Stimulated activated CD8-positive, alpha-beta memory T cell treated with anti-CD3 and anti-CD28 coated beads, Interleukin-2, amount 100 ng/mL, for 1 hour (primary cell): ENCODE measurements at places on chromosomes 2 and 18.

GRCh38 chr2:121527009-121527682, 3.5 kb upstream of the RNU4ATAC start:
- DNase-seq = no peak

DNA sequence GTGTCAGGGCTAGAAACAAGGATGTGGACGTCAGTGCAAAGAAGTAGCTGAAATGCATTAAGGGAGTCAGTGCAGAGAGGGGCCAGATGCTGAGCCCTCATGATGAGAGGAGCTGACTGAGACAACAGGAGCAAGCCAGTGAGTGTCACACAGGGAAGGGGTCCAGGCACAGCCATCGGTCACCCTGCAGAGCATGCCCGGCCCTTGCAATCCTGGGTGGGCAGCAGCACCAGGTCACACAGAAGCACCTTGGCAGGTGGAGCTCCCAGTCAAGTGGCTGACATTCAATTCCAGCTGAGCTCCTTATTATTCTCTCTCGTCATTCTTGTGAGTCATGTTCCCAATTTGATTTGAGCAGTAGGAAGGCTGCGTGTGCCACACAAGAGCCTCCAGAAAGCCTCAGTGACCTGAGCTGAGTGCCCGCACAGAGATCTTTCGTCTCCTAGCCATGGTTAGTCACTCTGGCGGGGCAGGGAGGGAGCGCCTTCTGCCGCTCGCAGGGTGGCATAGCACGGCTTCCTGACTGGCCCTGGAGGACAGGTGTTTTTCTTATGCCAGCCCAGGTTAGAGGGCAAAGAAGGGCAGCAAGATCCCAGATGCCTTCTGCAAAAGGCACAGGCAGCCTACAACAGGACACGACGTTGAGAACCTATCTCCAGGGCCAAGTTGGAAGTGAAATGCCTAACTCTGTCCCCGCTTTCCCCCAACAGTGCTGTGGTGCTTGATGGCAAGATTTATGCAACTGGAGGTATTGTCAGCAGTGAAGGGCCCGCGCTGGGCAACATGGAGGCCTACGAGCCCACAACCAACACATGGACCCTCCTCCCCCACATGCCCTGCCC, 220.9 kb downstream of the ATAD2B start:
- DNase-seq = no peak

DNA sequence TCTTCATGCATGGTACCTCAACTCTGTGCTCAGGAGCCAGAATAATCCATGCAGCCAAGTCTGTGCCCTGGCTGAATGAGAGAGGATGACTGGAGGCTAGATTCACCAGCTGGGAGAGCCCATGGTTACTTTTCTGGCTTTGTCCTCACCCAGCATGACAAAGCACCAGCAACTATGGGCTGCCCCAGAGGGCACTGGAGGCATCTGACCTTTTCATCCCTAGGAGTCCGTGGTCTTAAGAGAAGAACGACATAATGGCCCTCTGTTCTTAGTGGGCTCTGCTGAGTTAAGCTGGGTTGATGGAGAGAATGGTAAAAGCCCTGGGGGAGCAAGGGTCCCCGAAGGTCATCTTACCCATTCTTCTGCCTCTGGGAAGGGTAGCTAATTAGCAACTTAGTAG, 54.6 kb upstream of the TNP1 start:
- DNase-seq = no peak

DNA sequence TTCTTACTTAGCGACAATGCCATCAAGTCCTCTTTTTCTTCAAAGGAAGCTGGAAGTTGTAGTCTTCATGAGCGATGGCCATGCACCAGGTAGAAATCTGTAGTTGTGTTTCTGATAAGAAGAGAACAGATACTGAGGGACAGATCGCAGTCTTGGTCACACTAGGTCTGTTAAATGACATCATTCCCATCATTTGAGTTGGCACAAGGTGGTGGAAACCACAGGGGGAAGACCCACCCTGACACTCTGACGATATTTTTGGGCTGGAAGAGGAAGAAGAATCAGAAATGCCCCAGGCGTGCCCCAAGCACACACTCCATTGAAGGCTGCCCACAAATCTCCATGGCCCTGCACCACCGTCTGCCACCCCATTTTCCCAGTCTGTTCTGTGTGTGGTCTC, 89.0 kb upstream of the BOD1L2 start:
- DNase-seq = no peak

DNA sequence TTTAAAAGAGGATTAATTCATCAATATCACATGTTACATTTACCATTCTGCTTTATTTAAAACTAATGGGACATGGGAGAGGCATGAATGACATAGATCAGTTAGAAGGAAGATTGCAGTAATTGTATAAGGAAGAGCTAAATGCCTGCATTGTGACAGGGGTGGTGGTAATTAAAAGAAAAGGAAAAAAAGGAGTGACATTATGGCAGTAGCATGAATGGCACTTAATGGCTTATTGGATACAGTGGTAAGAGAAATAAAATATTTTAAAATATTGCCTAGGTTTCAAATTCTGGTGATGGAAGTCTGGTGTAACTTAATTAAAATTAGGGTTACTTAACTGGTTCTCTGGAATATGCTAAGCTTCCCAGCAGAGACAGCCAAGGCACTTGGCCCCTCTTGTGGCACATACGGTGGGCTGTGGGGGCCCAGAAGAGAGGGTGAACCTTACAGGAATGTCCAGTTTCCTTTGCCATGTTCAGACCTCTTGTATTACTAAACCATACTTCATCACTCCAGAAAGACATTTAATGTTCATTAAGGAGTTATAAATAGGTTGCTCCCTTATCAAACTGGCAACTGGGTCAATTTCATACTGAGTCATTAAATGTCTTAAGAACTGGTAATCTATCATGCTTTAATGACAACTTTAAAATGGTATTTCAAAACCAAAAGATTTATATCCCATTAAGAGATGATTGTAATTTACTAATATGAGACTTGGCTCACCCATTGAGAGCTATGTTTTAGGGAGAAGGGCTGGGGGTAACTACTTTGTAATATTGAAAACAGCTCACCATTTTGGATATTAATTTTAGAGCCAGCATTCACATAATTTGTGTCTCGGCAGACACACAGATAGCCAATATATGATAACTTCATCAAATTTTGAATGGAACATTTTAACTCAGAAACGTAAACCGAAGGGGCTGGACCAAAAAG, 798.9 kb upstream of the PIK3C3 start:
- DNase-seq = no peak

DNA sequence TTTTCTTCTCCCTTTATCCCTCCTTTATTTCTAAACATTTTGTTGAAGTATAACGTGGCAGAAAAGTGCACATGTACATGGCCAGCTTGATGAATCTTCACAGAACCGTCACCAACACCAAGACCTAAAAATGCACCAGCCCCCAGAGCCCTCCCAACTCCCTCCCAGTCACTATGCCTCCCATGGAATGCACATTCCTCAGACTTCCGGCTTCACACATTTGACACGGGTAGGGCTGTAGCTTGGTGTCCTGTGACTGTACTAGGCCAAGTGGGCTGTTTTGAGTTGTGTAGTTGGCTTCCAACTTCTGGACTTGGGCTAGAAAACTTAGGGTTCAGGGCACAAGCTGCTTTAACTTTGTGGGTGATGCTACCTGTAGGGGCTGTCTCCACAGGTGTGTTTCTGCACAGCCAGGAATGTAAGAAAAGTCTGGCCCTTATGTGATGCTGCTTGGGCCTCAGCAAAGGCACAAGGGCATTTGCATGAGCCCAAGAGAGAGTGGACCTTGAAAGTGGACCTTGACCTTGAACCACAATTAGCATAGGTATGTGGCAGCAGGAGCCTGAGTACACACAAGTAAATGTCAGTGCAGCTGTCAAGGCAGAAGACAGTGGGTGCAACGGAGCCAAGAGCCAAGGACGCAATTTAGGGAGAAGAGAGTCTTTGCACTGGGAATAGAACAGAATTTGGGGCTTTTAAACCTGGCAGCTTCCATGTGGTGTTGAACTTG, 78.4 kb downstream of the SEPTIN10 start:
- no peak for DNase-seq

GRCh38 chr2:9649261-9649660, 18.5 kb upstream of the YWHAQ start:
- DNase-seq = no peak

DNA sequence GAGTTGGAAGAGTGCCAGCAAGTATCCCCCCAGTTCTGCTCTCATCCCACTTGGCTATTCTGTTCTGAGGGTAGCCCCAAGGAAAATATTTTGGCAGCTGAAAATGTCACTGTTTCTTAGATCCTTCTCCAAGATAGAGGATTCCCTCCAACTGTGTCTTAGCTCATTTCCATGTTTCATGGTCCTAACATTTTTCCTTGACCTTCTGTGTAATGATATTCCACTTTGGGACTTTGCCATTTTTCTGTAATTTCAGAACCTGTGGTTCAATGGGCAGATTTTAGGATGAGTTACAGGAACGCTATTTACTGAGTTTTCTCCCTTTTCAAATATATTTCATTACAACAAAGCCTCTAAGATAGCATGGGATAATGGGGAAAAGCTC, 34.7 kb downstream of the NHEJ1 start:
- DNase-seq = no peak

GRCh38 chr18:10015941-10016819, 102.4 kb downstream of the VAPA start:
- no peak for DNase-seq

DNA sequence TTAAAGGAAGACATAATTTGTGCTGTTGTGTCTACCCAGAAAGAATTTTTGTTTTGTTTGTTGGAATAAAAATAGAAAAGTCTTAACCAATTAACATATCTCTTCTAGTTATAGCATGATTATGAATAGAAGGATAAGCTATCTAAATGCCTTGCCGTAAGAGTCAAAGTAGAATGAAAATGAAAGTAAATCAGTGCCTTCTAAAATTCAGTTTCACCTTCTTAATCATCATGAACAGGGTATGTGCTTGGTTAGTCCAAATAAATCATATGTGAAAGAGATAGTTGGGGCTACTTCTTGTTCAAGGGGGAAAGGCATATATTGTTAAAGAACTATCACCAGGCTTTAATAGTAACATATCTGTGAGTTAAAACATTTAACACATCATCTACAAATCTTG, 91.5 kb downstream of the GULP1 start:
- no peak for DNase-seq

- no peak for DNase-seq
These were observed 30.0 kb upstream of the KLHL14 start for GRCh38 chr18:32802591-32803451.

GRCh38 chr18:2515171-2515787, 56.0 kb downstream of the METTL4 start:
- no peak for DNase-seq

- DNase-seq = no peak
These were observed 843.0 kb downstream of the DPP10 start for GRCh38 chr2:115285416-115285815.

DNA sequence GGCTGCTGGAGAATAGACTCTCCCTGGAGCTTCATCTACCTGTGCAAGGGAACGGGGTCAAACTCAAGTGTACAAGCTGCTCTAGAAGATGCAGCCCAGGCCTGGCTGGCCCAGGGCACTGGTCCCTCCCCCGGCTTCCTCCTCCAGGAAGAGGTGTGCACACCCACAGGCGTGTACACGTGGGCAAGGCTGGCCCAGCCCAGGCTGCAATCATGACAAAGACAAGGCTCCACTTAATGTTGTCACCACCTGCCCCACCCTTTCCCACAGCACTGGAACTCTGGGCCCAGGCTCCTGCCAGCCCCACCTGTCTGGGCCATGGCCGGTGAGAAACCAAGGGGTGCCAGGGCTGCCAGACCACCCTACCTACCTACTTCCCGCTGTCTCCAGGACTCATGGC, 29.6 kb upstream of the ALPP start:
- no peak for DNase-seq

DNA sequence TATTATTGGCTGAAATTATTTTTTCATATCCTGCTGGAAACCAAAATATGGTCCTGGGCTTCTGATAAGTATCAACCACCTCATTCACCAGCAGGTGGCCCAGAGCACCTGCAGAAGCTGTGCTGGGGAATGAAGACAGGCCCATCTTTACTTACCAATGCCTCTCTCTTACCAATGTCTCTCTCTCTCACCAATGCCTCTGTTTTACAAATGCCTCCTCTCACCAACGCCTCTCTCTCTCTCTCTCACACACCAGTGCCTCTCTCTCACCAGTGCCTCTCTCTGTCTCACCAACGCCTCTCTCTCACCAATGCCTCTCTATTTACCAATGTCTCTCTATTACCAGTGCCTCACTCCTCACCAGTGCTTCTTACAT, 2.3 kb upstream of the MAL start:
- DNase-seq = no peak

GRCh38 chr18:79765491-79766245, 32.1 kb upstream of the KCNG2 start:
- DNase-seq = no peak

DNA sequence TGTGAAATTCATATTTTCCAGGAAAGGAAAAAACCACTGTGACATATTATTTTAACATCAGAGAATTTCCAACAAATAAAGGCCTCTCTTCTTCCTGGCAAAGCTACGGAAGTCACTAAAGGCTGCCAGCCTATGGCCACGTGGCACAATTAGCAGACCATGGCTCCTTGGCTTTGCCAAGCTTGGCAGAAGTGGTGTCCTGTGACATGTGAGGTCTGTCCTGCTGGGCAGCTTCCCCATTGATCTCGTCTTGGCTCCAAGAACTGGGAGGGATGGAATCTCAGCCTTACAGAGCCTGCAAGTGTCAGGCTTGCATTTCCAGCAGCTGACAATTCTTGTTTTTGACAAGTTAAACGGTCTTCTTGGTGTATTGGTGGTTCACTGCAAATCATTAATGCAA, 226.9 kb upstream of the THSD7B start:
- no peak for DNase-seq

GRCh38 chr2:63569740-63570139, 18.5 kb downstream of the WDPCP start:
- no peak for DNase-seq

DNA sequence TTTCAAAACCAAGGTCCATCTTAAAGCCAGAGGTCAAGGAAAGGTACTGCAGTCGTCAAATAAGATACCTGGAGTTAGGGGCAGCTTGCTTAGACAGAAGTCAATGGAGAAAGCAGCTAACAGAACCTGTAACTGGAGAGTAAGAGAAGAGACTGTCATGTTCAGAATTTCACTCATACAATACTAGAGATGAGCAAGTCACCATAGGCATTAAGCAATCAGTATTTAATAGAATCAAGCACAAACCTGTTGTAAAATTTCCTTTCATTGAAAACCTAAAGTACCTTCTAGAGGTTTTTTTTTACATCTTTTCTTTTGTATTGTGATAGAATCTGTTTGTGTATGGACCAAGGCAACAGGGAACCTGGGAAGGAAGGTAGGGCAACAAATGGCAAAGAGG, 183.4 kb upstream of the ERBB4 start:
- no peak for DNase-seq

GRCh38 chr2:128304330-128304714, 14.3 kb downstream of the HS6ST1 start:
- no peak for DNase-seq

DNA sequence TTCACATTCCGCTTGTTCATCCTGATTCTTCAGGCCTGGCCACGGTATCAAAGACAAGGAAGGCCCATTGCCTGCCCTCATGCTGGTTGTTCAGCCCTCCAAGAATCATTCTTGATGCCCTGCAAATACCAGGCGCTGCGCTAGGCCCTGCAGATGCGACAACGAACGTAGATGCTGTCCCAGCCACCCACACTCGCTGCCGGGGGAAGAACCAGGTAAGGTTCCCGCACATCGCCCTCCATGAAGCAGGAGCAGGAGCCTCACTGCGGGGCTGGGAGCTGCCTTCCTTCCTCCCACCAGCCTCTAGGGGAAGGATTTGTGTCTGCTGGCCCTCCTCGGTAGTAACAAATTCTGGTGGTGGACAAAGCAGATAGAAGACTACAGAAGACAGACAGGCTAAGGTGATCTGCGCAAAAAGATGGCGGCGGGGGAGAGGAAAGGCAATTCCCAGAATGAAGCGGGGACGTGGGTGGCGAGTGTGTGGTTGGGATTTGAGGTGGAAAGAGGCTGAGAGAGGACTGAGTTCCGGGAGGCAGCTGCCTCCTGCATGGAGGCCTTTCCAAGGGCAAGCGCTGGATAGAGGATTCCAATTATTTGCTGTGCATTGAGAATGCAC, 19.8 kb upstream of the GPR55 start:
- no peak for DNase-seq
